Dorsolateral prefrontal cortex (tissue), 122 donors: ENCODE measurements at places on chromosomes 4 and X.
A peak's percentile ranks its signal among the peaks of the same experiment; 100 is the strongest.

DNA sequence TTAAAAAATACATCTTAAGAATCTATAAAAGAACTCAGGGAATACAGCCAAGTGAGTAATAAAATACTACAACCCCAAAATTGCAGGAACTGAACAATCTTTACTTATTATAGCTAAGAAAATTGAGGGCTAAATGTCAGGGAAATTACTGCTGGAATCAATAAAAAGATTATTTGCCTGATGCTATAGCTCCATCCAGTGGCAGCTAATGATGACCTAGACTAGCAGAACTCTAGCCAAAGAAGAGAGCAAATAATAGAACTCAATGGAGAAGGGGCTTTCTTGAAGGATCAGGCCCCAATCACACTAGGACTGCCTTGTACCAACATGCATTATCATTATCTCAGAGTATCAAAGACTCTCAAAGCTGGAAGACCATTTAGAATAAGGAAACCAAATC is 85.0 kb upstream of the FAM241A start:
- DNase-seq = no peak

DNA sequence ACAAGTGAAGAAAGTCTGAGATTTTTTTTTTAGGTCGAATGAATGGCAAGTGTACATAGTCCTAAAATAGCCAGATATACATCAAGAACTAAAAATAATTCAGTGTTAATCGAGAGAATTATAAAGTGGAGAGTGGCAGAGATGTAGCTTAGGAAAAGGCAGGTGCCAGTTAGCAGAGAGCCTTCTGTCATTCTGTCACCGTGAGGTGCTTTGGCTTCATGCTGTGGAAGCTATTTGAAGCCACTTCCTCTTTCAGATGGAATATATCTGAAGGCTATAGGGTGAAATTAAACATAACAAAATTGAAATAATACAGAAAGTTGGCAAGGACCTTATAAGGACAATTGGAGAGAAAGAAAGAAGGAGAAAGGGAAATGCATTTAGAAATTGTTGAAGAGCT is 756.3 kb downstream of the CCSER1 start:
- DNase-seq = no peak

GRCh38 chr4:93532234-93532633 is 296.3 kb upstream of the ATOH1 start:
- no peak for DNase-seq

DNA sequence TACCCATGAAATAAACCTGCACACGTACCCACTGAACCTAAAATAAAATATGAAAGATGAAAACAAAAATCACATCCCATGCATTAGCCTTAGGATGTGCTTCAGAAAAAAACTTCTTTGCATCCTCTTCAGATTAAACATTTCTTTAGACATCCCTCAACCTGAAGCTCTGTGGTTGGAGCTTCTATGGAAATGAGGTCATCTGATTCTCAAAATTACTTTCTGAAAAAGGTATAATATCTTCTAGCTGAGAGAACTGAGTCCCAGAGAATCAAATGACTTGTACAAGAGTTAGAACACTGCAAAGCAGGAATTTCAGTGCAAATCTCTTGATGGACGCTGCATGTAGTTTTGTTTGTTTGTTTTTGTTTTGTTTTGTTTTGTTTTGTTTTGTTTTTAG is 19.1 kb upstream of the ANTXR2 start:
- no peak for DNase-seq

GRCh38 chrX:77597090-77597489 is 149.9 kb downstream of the FGF16 start:
- DNase-seq = no peak

DNA sequence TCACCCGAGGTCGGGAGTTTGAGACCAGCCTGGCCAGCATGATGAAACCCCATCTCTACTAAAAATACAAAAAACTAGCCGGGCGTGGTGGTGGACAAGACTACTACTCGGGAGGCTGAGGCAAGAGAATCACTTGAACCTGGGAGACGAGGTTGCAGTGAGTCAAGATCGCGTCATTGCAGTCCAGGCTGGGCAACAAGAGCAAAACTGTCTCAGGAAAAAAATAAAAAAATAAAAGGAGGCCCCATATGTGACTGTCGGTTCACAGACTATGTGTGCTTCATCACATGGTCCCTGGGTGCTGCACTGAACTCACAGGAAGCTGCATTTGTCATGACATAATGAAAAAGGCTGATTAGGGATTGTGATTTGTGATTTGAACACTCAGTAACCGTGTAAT is 6.4 kb downstream of the TRIML1 start:
- DNase-seq = no peak

GRCh38 chr4:55416176-55416575 is 20.4 kb downstream of the TMEM165 start:
- DNase-seq = no peak

DNA sequence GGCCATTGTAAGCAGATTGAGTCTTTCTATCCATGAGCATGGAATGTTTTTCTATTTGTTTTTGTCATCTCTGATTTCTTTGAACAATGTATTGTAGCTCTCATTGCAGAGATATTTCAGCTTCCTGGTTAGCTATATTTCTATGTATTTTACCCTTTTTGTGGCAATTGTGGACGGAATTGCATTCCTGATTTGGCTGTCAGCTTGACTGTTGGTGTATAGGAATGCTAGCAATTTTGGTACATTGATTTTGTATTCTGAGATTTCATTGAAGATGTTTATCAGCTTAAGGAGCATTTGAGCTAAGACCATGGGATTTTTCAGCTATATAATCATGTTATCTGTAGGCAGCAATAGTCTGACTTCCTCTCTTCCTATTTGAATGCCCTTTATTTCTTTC is 154.6 kb downstream of the GUCY2F start:
- no peak for DNase-seq

- peak; percentile 43 for DNase-seq
Observed at GRCh38 chr4:145936142-145936996, 2.3 kb downstream of the ZNF827 start.

DNA sequence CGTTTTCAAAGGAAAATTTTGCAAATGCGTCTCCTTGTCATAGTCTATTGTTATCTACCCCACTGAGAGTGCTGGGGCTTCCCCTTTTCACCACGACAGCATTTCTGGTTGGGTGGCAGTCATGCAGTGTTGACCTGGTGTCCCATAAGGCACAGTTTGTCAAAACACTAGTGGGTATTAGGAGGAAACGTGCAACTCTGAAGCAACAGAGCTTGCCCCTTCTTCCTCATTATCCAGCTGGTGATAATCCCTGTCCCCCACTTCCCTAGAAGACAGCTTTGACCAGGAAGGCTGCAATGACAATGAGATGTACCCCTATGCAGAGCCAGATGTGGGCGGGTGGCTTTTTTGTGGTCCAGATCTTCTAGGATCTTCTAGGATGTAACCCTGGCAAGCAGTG is 1.8 kb downstream of the TBC1D1 start:
- DNase-seq = no peak

DNA sequence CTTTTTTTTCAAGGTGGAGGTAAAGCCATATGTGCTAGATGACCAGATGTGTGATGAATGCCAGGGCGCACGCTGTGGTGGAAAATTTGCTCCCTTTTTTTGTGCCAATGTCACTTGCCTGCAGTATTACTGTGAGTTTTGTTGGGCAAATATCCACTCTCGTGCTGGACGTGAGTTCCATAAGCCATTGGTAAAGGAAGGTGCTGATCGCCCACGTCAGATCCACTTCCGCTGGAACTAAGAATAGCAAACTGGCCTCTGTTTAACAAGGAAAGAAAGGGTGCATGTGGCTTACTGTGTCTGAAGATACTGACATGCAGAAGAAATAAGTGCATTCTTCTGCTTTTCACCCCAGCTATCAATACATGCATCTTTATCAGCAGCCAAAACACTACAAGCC is 63.9 kb downstream of the CPEB2 start:
- DNase-seq = no peak

DNA sequence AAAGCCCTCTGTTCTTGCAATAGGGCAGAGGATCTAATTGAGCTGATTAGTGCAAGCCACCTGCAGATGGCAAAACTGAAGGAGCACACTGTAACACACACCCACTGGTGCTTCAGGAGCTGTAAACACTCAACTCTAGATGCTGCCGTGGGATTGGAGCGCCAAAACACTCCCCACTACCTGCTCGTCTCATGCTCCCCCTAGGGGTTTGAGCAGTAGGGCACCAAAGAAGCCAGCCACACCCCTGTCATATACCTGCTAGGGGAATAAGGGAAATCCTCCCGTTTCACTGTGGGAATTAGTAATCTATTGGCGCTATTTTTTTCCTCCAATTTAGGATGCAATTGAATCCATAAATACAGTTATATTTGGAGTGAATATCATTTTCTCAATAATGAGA is 360.2 kb downstream of the GLUD2 start:
- no peak for DNase-seq

- no peak for DNase-seq
Observed at GRCh38 chr4:123884922-123885321, 488.3 kb downstream of the SPRY1 start.
